ENCODE measurements at places on chromosomes 3 and 15.

DNA sequence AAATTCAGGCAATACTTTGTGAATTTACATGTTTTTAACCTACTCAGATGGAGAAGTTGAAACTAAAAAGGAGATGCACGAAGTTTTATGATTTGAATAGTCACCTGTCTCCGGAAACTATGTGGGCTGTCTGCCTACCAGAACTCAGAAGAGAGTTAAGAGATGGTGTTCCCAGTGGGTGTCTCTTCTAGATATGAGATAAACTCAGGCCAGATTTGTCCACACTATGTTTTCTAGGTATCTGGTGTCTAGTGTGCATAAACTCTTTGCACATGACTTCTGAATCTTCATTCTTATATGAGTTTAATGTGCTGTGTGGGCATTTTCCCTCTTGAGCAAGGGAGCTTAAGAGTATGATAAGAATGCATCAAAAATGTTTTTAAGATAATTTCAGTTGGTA, 222.8 kb downstream of the FOXP1 start:
- DNase-seq = no peak

- DNase-seq = no peak
Measured at GRCh38 chr3:10515396-10515795, 10.0 kb upstream of the ATP2B2 start.

DNA sequence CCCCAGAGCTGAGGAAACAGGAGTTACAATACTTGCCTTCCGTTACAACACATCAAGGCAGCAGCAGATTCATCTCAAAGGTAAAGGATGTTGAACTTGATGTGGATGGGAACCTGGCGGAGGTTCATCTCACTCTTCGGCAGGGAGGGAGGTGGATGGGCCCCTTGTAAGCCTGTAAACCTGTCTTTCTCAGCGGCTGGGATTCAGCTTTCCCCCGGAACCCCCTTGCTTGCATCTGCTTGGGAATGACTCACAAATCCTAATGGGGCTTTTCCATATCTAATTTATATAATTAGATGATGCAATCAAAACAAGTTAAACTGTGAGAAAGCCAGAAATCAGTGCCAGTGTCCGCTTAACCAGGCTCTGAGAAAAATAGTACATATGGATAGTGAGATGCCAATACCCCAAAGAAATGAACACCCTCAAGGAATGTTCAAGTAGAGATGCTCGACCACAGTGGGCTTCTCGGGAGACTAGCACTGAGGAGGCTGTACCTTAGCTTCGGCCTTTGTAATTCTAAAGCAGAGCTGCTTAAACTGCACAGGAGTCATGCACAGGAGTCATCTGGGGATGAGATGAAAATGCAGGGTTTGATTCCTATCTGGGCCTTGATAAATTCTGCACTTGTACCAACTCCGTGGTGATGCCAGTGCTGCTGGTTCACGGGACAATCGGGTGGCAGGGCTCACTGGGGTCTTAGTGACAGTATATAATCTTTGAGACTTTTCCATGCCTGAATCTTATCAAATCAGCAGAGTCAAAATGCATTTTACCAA, 2.2 kb upstream of the FAM240A start:
- DNase-seq = no peak

DNA sequence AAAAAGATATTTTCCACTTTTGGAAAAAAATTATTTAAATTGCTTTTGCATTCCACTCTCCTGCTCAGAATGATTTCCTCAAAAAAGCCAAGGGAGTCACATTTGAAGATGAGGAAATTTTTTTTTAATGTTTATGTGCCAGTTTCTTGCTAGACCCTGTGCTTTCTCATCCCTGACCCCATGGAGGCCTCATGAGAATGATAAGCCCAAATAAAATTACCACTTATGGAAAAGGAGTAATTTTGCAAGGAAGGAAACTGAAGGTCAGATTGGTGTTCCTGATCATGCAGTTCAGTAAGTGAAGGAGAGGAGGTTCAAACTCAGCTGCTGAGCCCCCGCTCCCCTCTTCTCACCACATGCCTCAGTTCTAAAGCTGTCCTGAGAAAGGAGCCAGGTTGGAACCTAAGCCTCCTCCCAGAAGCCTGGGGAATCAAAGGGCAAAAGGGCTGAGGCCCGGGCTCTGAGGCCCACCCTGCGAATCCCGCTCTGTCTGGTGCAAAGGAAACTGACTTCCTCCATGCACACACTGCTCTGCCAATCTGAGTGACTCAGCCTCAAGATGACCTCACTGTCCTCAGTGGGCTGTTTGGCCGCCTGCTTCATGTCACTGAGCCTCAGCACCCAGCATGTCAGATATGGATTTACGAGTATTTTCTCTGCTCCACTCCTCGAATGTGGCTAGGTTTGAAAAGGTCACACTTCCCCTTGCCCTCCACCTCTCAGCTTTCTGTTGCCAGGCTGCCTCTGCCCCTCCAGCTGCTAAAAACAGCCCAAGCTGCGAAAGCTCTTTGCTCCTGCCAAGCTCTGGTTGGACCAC, 56.9 kb upstream of the FLNB start:
- DNase-seq = no peak

DNA sequence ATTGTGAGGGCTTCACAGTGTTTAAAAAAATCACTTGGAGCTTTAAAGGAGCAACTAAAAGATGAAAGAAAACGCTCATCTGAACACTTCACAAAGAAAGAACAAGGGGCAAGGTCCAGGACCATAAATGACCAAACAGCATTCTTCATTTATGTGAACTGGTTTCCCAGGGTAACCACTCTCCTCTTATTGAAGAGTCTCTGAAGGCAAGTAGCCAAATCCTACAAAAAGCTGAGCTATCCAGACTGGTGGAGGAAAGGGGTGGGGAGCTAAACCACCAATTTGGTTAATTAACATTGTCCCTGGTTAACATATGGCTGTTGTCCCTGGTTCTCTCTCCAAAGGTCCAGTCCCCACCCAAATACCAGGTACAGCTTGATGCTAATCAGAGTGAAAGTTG, 58.1 kb downstream of the OSBPL10 start:
- DNase-seq = no peak

DNA sequence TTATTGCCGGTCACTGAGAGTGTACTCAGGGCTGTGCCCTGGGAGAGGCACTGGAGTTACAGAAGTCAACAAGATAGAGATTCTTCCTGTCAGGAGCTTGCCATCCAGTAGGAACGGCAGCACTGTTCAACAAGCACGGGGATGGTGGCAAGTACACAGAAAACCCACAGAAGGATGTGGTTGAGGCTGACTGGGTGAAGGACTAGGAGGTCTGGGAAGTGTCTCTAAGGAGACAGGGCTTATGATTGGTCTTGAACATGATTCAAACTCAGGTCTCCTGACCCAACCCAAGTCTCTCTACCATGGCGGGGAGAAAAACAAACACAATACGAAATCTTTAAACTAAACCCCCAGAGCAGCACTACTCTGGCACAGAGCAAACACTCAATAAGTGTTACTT, 37.6 kb downstream of the ERICH6 start:
- no peak for DNase-seq

DNA sequence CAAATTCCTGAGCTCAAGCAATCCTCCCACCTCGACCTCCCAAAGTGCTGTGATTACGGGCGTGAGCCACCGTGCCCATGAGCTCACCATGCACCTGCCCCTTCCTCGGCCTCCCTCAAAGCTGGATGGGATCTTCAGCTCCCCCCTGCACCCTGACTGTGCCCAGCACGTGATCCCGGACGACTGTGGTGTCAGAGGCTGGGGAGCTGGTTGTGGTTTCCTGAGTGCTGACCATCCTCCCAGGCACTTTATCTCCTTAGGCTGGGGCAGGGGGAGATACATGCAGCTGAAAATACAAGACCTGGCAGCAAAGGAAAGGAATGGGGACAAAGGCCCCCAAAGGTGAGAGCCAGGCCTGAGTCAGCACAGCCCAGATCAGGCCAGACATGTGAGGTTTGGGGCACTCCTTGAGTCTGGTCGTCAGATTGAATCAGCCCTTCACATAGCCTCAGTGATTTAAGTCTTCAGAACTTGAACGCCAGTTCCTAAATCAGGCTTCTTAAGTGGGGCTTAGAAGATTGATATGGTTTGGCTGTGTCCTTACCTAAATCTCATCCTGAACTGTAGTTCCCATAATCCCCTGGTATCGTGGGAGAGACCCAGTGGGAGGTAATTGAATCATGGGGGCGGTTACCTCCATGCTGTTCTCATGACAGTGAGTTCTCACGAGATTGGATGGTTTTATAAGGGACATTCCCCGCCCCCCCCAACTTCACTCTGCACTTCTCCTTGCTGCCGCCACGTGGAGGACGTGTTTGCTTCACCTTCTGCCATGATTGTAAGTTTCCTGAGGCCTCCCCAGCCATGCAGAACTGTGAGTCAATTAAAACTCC, 35.8 kb downstream of the PRKCD start:
- no peak for DNase-seq

- no peak for DNase-seq
Measured at GRCh38 chr3:45544024-45544716, 50.4 kb upstream of the LIMD1 start.

All from stimulated activated CD8-positive, alpha-beta memory T cell treated with anti-CD3 and anti-CD28 coated beads, Interleukin-15, amount 100 ng/mL, for 4 hours (primary cell).